Motor neuron (in vitro differentiated cells): ENCODE measurements at places on chromosomes 5 and 9. TPM values are rescaled to one million over a fixed set of nuclear protein-coding genes. Genes with fewer than 3 reads are reported as not detected.

- no peak for ATAC-seq
Measured at GRCh38 chr5:136191304-136192014, 1.5 kb downstream of the SMIM32 start.

DMRT2 gene
- total RNA-seq, result 0.42 and 0.46 TPM in 2 replicates

ZNF484 gene
- 17.0 and 17.3 TPM in 2 replicates for total RNA-seq

LCN6 gene
- total RNA-seq, result not detected in 2 replicates

DNA sequence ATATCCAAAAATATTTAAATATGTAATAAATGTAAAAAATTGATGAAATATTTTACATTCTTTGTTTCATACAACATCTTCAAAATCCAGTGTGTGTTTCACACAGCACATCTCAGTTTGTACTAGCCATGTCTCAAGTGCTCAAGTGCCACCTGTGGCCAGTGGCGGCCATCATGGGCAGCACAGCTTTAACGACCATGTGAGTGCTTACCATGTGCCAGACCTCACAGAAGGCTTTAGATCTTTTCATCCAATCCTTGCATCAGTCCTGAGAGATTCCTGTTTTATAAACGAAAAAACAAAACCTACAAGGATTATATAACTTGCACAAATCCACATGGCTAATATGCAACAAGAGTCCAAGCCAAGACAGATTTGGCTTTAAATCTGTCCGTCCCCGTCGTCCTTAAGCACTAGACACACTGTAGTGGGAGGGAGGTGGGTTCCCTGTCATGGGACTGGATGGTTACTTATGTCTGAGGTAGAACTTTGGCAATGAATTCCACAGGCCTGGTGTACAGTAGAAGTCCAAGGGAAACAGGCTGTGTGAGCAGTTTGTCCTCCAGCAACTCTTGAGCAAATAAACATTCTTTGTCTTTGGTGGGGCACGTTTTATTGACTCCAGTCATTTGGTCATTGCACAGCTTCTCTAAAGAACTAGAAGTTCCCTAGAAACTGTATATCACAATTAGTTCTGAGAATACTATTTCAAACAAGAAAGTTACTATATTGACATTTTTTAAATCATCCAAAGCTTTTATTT lies 25.0 kb upstream of the F2R start:
- no peak for ATAC-seq

ZNF366 gene
- 0.09 and 0.89 TPM in 2 replicates for total RNA-seq

ABCA1 gene
- 103 and 116 TPM in 2 replicates for total RNA-seq

PCDHB7 gene
- total RNA-seq, result 0.50 and 0.87 TPM in 2 replicates

DNA sequence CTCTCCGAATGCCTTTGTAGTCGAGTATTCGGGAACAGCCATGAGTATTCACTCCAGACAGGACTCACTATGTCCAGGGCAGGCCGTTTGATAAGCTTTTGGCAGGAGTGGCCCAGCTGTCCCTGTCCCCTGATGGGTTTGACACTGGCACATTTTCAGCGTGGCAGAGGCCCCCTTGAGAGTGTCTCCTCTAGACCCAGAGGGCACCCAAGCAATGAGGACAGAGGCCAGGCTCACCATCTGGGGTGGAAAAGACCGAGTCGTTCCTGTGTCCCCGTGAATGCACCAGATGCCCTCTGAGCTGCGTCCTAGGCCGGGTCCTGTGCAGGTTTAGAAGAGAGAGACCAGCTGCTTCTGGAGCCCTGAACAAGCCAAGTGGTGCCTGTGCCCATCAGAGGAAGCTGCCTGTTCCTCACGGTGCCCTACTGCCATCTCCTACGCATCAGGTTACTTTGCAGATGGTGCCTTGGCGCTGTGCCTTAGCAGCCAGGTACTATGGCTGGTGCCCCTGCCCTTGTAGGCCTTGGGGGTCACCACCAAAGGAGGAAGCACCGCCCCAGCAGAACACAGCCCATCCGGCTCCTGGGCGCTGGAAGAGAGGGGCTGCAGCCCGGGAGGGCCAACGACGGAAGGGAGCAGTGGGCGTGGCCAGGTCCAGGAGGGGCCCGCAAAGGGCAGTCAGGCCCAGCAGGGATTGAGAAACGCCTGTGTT lies 42.4 kb downstream of the LRSAM1 start:
- no peak for ATAC-seq

DNA sequence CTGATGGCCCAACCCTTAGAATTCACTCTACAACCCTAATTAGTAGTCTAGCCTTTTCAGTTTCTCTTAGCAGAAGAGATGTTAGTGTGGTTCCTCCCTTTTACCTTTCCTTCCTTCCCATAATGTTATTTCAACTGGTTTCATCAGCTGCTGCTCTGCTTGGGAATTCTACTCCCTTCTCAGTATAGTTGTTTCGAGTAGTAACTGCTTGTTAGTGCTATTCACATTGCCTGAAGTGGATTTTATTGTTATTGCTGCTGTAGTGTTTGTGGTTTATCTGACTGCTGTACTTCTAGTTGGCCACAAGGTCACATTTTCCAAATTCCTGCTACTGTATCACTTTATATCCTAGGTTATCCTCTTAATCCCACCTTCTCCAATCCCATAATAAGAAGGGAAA lies 29.7 kb downstream of the SMIM15 start:
- no peak for ATAC-seq

DNA sequence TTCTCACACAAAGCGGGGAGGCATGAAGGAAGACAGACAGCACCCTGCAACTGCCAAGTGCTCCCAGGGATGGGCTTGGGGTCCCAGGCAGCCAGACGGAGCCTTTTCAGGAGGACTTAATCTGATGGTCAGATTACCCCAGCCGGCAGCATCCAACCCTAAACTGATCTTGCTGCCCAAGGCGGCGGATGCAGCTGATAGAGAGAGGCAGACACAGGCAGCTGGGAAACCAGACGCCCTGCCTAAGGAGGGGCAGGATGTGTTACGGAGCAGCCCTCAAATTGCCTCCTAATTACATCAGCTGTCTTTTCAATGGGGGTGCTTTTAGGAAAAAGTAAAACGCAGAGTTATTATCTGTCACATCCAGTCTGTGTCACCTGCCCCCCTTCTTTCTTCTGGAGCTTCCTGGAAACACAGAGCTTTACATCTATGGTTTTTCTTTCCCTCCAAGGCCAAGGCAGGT lies 190.9 kb upstream of the PANK3 start:
- ATAC-seq, result peak; percentile 68

DNA sequence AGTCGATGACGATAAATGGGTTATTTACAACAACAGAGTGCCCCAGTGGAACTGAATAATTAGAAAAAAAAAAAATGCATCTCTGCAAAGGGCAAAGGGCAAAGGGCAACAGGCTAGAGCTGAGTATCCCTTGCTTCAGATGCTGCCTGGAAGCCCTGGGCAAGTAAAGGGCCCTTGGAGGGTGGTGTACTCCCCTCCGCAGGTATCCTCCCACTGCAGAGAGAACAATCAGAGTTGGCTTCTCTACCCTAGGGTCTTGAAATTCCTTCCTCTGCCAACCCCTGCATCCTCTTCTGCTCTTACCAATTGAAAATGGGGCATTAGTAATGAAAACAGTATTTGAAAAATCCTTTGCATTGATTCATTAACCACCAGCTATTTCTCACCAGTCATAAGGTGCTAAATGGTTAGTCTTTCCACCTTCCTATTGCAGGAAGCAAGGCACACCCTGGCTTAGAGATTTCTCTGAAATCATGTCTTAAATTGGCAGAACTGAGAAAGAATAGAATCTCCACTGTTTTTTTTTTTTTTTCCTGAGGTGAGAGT lies 122.6 kb downstream of the SEMA6A start:
- ATAC-seq, result no peak

DNA sequence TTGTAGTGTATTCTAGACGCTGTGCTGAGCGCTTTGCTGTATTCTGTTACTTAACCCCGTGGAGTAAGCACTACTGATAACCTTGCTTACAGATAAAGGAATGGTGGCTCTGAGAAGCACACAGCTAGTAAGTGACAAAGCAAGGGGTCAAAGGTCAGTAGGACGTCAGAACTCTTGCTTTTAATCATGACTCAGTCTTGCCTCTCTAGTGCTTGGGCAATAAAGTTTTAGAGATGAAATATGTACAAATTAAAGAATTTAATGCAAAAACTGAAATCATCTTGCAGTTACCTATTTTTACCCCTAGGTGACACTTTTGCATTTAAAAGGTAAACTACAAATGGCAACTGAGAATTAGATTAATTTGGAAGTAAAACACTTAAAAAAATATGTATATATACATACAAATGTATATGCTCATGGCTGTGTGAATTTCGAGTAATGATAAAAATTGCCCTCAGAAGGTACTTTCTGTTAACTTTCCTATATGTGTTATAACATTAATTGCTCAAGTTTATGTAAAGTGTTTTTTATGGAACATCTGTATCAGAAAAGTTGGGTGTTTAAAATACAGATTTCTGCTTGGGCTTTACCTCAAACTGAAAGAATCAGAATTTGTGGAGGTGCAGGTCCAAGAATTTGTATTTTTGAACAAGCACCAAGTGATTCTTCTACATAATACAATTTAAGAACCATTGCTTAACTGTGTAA lies 175.1 kb upstream of the DAB2 start:
- no peak for ATAC-seq

DNA sequence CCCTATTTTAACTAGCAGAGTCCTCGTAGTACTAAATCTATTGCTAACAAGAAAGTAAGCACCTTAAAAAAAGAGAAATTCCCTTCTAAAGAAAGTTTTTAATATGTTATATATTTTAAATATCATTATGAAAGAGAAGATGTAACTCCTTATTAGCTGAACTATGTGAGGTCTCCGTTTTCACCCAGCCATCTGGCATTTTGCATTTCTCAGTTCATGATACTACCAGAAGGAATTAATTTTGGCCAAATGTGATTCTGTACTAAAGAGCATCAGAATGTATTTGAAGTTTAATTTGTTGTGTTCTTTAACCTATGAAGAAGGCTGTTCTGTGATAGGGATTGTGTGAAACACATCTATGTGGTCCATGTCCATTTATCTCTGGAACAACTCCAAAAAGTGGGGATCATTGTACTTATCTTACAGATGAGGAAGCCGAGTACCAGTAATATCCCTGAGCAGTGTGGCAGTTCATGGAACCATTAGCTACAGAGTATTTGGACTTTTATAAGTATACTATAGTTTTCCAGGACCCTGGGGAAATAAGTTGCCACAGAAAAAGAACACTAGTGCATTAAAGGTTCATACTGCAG lies 29.8 kb downstream of the TNFAIP8 start:
- ATAC-seq, result no peak

DNA sequence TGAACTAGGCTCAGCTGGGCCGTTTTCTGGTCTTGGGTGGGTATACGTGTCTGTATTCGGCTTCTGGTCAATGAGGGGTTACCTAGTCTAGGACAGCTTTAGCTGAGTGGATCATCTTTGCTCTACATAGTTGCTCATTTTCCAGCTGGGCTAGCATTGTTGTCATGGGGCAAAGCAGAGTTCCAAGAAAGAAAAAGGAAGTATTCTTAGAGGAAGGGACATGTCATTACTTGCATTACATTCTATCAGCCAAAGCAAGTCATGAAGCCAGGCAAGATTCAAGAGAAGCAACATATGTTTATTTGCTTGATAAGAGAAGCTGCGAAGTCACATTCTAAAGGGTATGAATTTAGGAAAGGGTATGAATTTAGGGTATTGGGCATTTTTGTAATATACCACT lies 396.5 kb downstream of the ZNF608 start:
- no peak for ATAC-seq

DNA sequence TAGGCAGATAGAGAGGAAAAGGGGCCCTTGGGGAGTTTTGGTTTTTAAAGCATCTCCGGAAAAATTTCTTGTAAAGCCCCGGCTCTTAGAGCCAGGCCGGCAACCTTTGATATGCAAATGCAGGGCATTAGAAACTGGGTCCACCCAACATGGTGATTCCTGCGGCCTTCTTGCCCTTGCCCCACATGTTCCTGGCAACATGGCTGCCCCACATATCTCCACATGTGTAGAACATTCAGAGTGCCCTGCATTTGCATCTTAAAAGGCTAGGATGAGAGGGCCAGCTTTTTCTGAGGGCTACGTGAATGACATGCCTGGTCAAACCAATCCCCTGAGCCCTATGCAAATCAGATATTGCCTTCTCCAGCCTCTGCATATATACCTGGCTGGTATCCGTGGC lies 5.0 kb upstream of the SNAPC3 start:
- no peak for ATAC-seq

FAM78A gene
- total RNA-seq, result 0.90 and 2.0 TPM in 2 replicates

DNA sequence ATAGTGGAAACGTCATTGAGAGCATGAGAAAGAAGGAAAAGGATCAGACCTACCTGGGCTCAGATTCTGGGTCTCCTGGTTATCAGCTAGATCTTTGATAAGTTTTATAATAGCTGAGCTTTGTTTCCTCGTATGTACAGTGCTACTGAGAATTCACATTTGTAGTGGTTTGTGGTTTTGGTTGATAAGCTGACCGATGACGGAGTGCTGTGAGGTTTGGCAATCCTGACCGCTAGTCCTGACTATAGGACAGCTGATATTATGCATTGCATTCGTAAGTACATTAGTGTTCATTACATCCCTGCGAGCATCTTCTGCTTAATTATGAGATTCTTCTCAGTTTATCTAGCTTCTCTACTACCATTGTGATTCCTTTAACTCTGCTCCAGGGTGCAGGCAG lies 190.7 kb upstream of the SLC27A6 start:
- no peak for ATAC-seq

GRXCR2 gene
- 0.24 and 0.33 TPM in 2 replicates for total RNA-seq

GRCh38 chr9:125431741-125432271 lies 170.2 kb downstream of the GAPVD1 start:
- no peak for ATAC-seq

DNA sequence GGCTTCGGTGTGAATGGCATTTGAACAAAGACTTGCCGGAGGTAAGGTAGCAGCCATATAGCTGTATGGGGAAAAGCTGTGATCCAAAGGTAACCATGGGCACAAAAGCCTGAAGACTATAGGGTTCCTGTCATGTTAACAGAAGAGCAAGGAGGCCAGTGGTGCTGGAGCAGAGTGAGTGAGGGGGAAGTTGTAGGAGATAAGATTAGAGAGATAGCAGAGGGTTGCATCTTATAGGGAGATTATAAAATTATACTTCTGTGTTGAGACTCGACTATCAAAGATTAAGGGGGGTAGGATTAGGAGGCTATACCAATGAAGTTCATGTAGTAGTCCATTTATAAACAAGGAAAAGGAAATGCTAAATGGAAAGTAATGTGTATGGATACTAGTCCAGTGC lies 3.3 kb downstream of the NCBP1 start:
- no peak for ATAC-seq

DNA sequence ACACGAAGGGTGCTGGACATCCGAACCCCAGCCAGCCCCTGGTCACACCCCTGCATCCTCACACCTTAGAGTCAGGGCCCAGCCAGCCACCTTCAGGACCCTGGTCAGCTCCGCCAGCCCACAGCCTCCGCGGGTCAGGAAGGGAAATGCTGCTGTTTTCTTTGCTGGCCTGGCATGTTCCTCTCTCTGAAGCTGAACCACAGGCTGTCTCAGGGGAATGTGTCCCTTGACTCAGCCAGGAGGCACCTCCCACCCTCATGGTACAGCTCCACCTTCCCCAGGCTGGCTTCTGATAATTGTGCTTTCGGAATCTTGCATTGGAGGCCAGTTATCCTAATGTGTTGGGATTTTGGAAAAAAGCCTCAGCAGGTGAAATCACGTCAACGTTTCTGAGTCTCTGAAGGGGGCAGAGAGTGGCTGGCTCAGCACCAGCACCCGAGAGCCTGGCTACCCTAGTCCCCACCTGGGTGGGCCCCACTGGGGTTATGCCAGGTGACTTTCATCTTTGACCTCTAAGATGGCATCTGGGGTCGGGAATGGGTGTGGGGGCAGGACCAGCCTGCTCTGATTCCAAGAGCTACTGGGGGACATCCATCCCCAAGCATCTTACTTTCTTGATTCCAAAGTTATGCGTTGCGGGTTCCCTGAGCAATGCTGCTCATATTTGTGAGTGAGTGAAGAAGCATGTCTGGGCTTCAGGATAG lies 9.8 kb upstream of the OLFM1 start:
- no peak for ATAC-seq
